ENCODE measurements at places on chromosomes 2 and 18.
A peak's percentile ranks its signal among the peaks of the same experiment; 100 is the strongest.

DNA sequence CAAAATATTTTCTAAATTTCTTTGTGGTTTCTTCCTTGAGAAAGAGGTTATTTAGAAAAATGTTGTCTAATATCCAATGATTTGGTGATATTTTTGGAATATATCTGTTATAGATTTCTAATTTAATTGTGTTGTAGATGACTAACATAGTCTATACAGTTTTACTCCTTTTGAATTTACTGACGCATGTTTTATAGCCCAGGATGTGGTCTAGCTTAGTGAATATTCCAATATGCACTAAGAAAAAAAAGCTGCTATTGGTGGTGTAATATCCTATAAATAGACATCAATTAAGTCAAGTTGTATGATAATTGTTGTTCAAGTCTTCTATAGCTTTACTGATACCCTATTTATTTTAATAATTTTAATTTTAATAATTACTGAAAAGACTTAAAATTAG lies 240.6 kb upstream of the CYP26B1 start:
- DNase-seq: no peak

DNA sequence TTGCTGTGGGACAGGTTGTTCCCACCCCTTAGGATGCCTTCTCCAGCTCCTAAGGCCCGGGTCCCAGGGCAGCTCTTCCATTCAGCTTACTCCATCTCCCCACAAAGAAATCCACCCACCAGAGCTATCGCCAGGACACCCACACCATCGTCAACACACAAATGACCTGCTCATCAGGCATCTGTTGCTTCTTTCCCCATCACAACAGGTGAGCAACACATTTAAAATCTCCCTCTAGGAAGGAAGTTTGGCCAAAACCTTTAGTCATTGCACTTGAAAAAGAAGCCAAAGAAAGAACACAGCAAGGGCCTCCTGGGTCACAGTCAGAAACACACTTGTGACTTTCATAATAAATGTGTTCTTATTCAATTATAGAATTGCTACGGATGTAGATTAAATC lies 289.0 kb downstream of the PIEZO2 start:
- DNase-seq: no peak

GRCh38 chr18:55508651-55509050 lies 79.3 kb downstream of the TCF4 start:
- DNase-seq: no peak

GRCh38 chr2:120231974-120232635 lies 8.9 kb upstream of the TMEM185B start:
- DNase-seq: no peak

GRCh38 chr2:36952748-36953197 lies 13.6 kb downstream of the STRN start:
- DNase-seq: no peak

DNA sequence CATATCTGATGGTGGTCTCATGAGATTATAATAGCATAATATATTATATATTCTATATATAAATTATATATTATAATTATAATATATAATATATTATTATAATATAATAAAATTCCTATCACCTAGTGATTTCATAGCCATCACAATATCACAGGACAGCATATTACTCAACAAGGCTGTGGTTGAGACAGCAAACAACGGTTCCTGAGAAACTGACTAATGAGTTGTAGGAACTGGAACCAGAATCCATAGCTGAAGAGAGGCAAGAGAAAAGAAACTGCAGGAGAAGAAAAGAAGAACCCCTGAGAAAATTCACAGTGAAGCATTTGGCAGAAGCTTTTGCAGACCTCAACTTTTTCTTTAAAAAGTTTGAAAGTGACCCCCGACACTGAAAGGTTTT lies 84.0 kb downstream of the BCL2L11 start:
- no peak for DNase-seq

- DNase-seq: peak; percentile 80
Observed at GRCh38 chr2:160221391-160222276, 21.6 kb upstream of the ITGB6 start.

GRCh38 chr18:51531501-51531900 lies 334.0 kb upstream of the MEX3C start:
- DNase-seq: no peak

DNA sequence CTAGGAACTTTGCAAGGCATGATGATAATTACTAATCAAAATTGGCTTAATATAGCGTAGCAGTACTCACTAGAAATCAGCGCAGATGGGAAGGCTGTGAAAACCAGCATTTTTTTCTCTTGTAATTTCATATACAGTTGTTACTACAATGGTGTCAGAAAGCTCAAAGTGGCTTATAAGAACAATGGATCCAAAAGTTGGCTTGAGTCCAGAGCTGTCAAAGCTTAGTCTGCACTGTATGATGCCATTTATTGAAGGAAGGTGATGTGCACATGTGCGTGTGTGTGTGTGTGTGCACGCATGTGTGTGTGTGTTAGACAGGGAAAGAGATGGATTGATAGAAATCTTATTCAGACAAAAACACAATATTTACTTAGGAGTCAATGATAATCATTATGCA lies 341.3 kb downstream of the TGIF1 start:
- no peak for DNase-seq

DNA sequence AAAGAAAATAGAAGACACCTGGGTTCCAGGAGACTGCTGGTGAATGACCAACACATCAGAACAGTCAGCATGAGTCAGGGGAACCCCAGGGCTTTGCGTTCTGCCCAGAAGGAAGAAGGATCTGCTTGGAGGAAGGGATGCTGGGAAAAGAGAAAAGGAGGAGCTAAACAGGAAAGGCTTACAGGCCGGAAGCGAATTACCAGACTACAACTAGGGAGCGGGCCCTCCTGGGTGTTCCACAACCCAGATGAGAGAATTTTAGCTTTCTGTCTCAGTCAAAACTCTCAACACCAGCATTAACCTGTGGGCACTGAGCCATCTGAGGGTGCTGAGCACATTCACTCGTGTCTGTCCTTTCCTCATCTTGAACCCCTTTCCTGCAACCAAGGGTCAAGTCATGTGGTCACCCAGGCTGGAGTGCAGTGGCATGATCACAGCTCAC lies 19.2 kb downstream of the CDC42EP3 start:
- peak; percentile 93 for DNase-seq

GRCh38 chr2:225156853-225157451 lies 114.7 kb upstream of the DOCK10 start:
- no peak for DNase-seq

DNA sequence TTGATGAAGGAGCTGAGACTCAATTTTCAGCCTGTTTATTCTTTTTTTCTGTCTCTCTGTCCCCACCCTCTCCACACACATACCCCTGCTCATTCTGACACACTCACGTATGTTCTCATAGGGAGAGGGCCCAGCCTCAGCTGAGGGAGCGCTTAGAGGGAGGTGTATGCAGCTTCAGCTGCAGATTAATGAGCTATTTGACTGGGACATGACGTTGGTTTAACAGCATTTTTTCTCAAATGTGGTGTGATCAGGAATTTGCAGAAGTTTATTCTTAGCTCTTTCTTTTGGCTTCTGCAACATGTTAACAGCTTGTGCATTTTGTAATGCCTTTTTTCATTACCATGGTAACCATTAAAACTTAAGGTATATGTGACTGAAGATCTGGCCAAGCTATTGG lies 1547.1 kb upstream of the PIK3C3 start:
- peak; percentile 86 for DNase-seq

- no peak for DNase-seq
Observed at GRCh38 chr2:175621821-175622220, 380.2 kb downstream of the LNPK start.

DNA sequence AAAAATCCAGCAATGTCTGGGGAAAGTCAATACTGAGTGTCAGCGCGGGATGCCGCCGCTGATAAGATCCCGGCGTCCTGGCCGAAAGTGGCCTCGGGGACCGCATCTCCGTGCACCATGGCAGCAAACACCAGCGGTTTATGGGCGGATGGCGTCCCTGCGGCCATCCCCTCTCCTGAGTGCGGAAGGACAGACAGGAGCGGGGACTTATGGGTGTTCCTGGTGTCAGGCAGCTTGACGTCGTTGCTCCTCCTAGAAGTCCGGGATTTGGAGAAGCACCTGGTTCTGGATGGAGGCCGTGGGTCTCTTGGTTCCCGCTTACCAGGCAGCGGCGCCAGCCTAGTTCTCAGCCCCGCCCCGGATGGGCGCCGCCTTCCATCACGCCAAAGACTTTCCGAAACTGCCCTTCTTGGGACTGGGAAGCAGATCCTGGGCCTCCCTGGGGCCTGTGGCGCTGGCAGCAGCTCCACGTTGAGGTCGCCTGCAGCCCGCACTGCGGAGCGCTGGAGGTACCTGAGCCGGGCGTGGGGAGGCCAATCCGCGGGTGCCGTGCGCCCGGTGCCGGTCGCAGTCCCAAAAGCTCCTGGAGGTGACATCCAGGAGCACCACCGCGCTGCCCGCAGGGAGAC lies 119.1 kb downstream of the CCDC74A start:
- peak; percentile 3 for DNase-seq

- no peak for DNase-seq
Observed at GRCh38 chr2:98458667-98459380, 14.2 kb downstream of the INPP4A start.

GRCh38 chr2:54859416-54859815 lies 136.0 kb downstream of the EML6 start:
- DNase-seq: no peak

DNA sequence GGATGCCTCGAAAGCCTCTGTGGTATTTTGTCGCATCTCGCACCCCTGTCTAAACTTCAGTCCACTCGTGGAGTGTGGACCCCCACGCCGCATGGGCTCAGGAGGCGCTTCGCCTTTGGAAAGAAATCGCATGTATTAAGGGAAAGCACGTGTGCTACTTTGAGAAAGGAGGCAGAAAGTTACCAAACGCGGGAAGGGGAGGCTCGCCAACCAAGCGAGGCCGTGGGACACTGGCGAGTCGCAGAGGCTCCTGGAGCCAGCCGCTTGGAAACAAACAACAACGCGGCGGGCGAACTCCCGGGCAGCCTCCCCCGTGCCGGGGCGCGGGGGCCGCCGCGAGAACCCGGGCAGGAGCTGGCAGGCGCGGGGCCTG lies 455 bp upstream of the AGAP1 start:
- DNase-seq: no peak

- no peak for DNase-seq
Observed at GRCh38 chr2:208320686-208321085, 54.6 kb downstream of the PIKFYVE start.

DNA sequence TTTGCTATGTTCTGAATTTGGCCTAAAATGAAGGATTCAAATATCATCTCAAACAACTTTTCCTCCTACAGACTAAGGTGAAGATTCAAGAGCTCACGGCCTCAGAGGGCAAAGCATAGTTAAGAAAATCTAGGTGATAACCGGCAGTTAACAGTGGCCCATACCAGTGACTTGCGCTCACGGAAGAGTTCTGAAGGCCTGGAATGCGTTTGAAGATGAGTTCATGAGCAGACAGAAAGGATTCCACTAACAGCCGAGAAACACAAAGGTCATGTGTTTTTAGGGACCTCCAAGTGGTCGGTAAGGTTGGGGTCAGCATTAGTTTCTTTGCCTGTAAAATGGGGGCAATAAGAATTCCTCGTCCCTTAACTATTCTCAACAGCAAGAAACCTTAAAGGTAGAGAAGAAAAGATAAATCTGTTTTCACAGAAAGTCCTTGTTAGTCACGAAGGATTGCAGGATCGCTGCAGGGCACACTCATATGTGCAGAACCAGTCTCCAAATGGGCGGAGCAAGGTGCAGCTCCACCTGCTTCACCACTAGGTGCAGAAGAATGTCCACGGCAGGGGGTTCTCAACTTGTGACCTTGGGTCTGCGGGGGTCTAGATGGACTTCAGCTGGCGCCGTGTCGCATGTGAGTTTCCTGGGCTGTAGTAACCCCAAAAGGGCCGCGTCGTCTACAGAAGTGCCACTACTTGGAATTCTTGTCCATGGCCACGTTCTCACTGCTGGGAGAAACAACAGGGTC lies 708 bp upstream of the RPIA start:
- no peak for DNase-seq

- no peak for DNase-seq
Observed at GRCh38 chr18:25672490-25672889, 320.5 kb upstream of the ZNF521 start.

GRCh38 chr18:43805646-43806194 lies 528.4 kb upstream of the SYT4 start:
- peak; percentile 48 for DNase-seq

DNA sequence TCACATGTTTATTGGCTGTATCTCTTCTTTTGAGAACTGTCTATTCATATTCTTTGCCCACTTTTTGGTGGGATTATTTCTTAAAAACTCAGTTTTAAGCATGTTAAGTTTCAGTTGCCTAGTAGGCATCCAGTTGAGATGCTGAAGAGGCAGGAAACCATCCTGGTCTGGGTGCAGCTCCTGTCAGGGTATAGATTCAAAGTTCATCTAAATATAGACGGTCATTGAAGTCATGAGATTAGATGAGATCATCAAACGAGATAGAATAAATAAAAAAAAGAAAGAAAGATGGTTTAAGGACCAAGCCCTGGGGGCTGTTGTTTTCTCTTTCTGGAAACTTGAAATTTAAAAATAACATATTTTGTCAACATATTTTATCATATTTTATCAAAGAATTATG lies 9.2 kb upstream of the DNAH7 start:
- no peak for DNase-seq

DNA sequence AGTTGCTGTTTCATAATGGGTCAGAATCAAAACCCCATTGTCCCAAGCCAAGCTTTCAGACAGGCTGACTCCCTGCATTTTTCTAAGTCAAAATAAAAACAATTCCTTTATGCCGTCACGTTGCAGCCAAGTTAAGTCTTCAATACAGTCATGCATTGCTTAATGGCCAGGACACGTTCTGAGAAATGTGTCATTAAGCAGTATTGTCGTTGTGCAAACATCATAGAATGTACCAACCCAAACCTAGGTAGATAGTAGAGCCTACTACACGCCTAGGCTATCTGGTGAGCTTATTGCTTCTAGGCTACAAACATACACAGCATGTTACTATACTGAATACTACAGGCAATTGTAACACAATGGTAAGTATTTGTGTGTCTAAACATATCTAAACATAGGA lies 160.4 kb upstream of the FOSL2 start:
- no peak for DNase-seq

DNA sequence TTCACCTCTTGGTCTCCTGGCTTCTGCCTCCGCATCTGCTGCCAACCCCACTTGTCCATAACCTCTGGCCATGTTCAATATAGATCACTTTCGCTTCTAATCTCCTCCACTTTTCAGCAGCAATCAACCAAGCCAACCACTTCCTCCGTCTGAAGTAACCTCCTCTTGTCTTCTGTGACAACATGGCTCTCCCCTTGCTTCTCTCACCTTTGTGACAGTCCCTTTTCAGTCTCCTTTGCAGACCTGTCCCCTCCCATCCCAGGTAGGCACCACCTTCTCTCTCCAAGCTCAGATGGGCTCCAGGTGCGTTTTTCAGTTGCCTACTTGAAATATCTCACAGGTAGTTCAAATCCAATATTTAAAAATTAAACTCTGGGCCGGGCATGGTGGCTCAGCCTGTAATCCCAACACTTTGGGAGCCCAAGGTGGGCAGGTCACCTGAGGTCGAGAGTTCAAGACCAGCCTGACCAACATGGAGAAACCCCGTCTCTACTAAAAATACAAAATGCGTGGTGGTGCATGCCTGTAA lies 4.7 kb upstream of the PSD4 start:
- DNase-seq: no peak

DNA sequence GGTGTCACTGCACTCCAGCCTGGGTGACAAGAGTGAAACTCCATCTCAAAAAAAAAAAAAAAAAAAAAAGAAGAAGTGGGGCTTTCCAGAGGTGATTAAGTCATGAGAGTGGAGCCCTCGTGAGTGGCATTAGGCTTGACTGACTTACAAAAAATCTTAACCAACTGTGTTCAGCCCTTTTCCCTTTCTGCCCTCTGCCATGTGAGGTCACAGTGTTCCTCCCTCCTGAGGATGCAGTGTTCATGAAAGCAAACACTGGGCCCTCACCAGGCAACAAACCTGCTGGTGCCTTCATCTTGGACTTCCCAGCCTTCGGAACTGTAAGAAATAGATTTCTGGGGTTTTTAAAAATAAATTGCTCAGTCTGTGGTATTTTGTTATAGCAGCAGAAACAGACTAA lies 37.0 kb upstream of the METTL21A start:
- no peak for DNase-seq

Measured in fibroblast of skin of right biceps (primary cell).